NCI-H2029 (cell line): ENCODE measurements at places on chromosomes 2 and 18.
A peak's percentile ranks its signal among the peaks of the same experiment; 100 is the strongest.

DNA sequence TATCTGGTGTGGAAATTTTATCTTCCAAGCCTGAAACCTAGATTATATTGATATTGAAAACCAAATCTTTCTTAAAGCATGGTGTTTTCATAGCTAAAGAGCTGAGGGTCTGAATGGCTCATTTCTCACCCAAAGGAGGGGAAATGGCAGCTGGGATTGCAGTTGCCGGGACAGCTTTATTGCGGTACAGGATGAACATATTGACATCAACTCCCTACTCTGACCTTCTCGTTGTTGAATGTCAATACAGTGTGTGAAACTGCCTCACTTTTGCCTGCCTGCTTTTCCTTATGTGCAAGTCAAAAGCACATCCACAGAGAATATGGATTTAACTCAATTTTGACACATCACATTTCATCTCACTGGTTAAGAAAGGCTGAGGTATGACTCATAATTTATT is 3.6 kb upstream of the COX7A2L start:
- DNase-seq = no peak

- peak; percentile 87 for DNase-seq
These were observed 25.4 kb downstream of the TET3 start for GRCh38 chr2:74010087-74010541.

GRCh38 chr18:68778280-68778886 is 19.5 kb upstream of the CCDC102B start:
- no peak for DNase-seq

DNA sequence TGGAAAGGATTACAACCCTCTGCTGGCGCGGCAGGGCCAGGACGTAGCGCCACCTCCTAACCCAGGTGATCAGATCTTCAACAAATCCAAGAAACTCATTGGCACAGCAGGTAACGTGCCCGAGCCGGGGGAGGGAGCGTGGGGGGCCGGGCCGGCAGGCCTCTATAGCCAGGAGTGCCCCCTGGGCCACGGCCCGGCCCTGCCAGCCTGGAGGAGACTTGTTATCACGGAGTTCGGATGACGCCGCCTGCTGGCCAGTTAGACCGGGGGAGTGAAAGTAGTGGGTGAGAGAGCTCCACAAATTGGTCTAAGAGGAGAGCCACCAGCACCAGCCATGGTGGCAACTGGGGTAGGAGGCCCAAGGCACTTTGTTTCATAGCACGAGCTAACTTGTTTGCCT is 8.6 kb upstream of the TMEM214 start:
- no peak for DNase-seq

DNA sequence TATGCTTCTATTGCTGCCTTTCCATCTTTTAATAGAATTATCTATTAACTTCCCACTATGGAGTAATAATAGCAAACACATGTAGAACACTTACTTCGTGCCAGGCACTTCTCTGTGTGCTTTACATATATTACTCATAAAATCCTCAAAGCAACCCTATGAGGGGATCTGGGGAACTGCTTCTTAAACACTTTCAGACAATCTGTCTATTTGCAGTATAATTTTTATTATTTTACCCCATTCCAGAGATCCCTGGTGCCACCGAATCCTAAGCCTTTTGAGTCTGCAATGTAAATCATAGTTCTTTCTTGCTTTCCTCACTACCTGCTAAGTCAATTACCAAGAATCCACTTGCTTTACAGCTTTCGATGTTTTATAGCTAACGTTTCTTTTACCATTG is 25.6 kb upstream of the GCFC2 start:
- no peak for DNase-seq

DNA sequence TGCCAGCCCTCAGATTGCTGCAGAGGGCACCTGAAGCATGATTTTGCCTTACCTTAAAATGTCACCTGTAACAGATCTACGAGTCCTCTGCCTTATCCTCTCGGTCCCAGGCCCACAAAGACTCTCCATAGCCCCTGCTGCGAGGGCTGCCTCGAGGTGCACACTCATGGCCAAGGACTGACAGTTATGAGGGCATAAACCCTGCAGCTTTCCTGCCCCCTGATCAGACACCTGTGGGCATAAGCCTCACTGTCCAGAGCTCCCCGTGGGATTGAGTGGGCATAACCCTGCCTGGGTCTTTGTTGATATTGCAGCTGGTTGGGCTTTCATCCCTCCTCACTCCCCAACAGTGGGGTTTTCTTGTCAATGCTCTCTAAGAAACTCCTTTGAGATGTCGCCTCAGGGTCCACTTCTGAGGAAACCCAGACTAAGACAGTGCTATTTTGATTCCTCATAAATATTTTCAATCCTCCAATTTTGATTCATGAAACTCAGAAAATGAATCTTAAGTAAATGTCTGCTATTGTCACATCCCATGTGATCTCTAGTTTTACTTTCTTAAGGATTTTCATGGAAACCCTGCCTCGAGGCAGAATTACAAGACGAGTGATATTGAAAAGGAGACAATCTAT is 108.5 kb upstream of the NCK2 start:
- DNase-seq = no peak

GRCh38 chr2:176085120-176085788 is 1.5 kb upstream of the EVX2 start:
- DNase-seq = no peak

DNA sequence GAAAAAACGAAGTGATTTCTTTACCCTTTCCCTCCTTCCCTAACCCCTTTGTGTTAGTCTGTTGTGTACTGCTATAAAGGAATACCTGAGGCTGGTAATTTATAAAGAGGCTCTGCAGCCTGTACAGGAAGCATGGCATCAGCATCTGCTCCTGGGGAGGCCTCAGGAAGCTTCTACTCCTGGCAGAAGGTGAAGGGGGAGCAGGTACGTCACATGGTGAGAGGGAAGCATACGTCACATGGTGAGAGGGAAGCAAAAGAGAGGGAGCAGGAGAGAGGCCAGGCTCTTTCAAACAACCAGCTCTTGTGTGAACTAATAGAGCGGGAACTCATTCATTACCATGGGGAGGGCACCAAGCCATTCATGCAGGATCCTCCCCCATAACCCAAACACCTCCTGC is 126.2 kb downstream of the CAPN13 start:
- DNase-seq = no peak

- DNase-seq = no peak
These were observed 96.5 kb upstream of the SERTAD2 start for GRCh38 chr2:64750001-64750816.

- DNase-seq = peak; percentile 48
These were observed 32.8 kb upstream of the SLC14A1 start for GRCh38 chr18:45690975-45691815.

DNA sequence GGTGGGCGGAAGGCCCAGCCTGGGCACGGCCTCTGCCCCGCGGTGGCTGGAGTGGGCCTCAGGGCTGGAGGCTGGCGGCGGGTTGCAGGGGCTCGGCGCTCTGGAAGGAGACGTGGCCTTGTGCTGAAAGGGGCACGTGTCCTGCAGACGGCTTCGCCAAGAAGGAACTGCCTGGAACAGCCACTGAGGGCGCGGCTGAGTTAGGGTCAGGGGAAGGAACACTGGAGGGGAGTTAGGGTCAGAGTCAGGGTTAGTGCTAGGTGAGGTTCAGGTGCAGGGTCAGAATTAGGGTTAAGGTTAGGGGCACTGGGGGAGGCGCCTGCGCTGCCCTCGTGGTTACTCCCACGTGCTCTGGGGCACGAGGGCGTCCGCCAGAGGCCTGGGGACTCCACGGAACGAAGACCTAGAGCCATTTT is 933 bp upstream of the ADNP2 start:
- DNase-seq = no peak

GRCh38 chr18:27685807-27686412 is 491.0 kb downstream of the CDH2 start:
- peak; percentile 15 for DNase-seq

DNA sequence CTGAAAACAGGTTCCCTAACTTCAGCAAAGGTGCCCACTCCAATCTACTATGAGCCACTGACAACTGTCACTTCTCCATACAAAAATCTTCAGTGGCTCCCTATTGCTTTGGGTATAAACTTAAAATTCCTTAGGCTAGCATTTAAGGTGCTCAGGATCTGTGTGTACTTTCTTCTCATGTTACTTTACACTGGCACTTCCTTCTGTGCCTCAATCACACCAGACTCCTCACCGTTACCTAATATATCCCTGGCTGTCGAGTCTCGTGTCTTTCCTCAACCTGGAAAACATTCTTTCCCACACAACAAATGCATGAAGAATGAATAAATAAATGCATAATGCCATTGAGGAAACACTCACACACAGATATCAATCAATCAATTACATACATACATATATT is 101.1 kb downstream of the TCF4 start:
- DNase-seq = no peak

- DNase-seq = no peak
These were observed 377.4 kb upstream of the DSEL start for GRCh38 chr18:67893916-67894315.

- no peak for DNase-seq
These were observed 69.1 kb upstream of the PID1 start for GRCh38 chr2:229340086-229340760.

- DNase-seq = no peak
These were observed 16.3 kb downstream of the DTNA start for GRCh38 chr18:34726286-34727004.

DNA sequence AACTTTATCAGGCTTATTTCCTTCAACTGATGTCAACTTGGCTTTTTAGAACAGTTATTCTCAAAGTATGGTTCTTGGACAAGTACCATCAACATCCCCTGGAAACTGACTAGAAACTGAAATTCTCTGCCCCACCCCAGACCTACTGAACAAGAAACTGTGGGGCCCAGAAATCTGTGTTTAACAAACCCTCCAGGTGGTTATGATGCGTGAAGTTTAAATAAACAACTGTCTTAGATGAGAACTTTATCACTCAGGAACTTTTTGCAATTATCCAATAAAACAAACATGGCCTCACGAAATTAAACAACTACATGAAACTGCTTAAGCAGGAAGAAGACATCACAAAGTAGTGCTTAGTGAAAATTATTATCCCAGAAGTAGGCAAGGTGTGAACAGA is 4.4 kb downstream of the HIBCH start:
- DNase-seq = no peak

GRCh38 chr2:99827296-99827999 is 314.9 kb downstream of the AFF3 start:
- DNase-seq = no peak

DNA sequence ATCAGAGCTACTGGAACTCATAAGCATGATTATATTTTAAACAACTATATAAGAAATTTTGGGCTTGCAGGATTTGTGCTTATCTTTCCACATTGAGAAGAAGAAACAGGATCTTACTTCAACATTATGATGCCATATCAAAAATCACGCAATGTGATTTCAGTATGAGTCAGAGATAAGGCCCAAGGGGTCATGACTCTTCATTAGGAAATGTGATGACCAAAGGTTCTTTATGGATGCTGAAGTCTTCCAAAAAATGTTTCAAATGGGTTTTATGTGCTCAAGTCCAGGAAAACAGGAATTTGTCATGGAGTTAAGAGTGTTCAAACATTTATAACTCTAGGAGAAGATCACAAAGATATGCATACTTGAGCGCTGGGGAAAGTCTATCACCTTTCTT is 7.8 kb upstream of the SERPINB2 start:
- no peak for DNase-seq

DNA sequence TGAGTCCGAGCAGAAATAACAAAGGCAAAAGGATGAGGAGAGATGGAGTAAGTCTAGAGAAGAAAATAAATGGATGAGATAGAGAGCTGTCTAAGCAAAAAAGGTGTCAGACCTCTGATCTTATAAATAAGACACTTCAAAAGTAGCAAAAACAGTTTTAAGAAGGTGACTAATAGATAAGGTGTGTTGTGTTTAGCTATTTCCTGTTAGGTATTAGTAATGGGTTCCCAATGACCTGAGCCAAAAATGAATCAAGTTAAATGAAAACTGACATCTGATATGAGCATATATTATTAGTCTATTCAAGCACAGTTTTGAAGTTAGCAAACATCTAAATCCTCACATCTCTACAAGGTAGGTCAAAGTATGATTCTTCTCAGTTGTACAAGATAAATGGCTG is 10.6 kb downstream of the SUPT7L start:
- DNase-seq = no peak

GRCh38 chr2:55051026-55051866 is 995 bp upstream of the RTN4 start:
- peak; percentile 7 for DNase-seq

DNA sequence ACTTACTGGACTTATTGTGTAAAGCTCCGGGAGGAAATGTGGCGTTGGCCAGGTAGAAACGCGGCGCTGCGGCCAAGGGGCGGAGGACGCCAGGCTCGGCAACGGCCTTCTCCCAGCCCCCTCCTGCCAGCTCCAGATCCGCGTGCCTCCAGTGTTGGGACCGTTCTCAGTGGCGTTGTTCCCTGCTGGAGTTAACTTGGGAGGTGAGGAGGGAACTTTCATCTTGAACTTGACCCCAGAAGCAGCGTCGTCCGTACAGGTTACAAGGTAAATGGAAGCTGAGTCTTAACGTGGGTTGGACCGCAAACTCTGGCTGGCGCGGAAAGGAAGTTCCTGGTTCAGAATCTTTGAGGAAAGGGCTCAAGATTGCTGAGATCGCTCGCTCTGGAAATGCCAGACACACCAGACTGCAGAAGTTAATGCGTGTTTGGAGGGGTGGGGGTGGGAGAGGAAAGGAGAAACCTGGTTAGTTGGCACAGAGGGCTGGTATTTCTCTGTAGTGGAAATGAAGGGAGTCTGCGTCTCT is 1.3 kb downstream of the TANC1 start:
- DNase-seq = no peak

DNA sequence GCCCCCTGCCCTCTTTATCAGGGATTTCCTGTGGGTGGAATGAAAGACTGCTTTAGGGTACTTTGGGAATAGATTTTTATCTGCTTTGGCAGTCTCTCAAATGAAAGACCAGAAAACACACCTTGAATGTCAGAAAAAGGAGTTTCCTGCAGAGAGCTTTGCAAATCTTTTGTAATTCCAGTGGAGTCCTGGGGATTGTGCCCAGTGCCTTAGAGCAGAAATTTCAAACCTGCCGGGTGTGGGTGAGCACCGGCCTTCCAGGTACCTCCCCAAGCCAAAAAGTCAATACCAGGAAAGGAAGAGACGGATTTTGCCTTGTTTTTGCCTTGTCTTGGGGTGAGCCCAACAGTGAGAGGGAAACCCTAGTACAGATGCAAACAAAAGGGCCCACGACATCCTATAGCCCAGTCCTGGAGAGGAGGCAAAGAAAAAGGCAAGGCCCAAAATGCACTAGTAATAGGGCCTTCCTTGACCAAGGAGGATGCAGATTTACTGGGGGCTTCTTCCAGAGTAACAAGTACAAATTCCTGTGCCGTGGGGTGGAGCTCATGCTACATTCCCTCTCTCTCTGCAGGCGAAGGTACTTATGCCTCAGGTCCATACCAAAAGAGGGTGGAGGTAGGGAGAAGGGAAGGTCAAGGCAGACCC is 36.4 kb downstream of the FOXI3 start:
- DNase-seq = no peak

DNA sequence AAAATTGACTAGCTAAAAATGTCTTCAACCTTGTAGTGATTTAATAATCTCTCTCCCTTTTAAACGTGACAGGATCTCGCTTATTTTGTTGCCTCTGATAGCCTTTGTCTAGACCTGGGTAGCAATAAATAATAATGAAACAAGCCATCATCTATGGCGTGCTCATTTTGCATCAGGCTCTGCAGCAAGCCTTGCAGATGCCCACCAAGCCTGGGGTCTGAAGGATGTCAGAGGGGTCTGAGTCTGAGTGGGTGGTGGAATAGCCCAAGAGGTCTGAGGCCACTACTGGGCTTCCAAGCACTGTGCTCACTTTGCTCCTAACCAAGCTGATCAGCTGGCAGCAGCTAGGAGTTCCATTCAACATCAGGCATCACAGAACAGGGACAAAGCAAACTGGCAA is 109.4 kb downstream of the GYPC start:
- no peak for DNase-seq

- no peak for DNase-seq
These were observed 214.6 kb upstream of the CXCR4 start for GRCh38 chr2:136332436-136333095.
